ENCODE measurements at places on chromosomes 2 and 18.

- no peak for DNase-seq
Observed at GRCh38 chr2:189901664-189902063, 117.4 kb downstream of the PMS1 start.

- DNase-seq = no peak
Observed at GRCh38 chr2:131641414-131642206, 113.9 kb downstream of the CCDC74A start.

GRCh38 chr2:177574356-177574755 lies 181.8 kb downstream of the AGPS start:
- no peak for DNase-seq

DNA sequence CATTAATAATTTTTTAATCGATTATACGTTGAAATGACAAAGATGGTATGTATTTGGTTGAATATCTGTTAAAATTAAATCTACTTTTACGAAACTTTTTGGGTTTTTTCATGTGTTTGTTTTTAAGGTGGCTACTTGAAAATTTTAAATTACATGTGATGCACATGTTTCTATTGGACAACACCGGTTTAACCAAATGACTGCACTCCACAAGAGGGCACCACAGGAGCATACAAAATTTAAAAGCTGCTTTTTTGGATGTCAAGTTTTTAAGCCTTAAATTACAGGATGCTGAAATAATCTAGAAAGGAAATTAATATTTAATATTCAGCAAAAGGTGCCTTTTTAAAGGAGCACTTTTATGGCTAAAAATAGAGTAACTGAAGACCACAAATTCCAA lies 98.7 kb downstream of the ACVR1 start:
- DNase-seq = no peak

DNA sequence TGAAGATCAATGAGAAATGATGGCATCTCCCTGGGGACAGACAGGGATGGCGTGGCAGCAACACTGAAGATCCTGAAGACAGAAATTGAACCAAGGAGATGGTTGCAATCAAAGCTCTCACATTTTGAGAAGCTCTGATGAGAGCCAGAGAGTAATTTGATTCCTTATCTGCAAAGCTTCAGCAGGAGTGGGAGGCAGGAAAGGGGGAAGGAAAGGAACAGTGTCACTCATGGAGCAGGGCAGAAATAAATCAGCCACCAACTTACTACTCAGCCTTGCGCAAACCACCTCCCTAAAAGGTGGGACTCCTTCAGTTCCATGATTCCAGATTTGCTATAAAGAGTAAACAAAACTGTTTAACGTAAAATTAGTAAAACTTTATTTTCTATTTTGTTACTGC lies 119.2 kb downstream of the CACNB4 start:
- no peak for DNase-seq

GRCh38 chr18:59423259-59423658 lies 64.2 kb upstream of the LMAN1 start:
- DNase-seq = no peak

Data from stimulated activated CD4-positive, alpha-beta T cell treated with anti-CD3 and anti-CD28 coated beads, Interleukin-15, amount 100 ng/mL, for 48 hours (primary cell).